ENCODE measurements at places on chromosomes 12 and 14.

DNA sequence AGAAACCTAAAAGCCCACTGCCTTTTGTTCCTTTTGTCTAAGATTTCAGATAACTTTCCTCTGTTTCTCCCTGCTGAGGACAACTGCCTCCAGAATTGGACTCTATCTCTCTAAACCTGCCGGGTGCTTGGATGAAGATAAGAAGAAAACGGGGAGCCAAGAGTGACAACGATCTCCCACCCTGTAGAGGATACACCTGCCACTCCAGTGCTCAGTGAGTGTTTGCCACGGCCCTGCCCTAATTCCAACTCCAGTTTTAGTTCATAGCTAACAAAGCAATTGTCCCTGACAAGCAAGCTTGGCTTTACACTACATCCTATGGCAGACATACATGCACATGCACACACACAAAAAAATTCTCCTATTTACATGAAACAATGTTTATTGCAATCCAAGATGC lies 39.3 kb downstream of the EPS8 start:
- no peak for DNase-seq

- DNase-seq = no peak
Measured at GRCh38 chr12:30898846-30899245, 27.7 kb upstream of the TSPAN11 start.

DNA sequence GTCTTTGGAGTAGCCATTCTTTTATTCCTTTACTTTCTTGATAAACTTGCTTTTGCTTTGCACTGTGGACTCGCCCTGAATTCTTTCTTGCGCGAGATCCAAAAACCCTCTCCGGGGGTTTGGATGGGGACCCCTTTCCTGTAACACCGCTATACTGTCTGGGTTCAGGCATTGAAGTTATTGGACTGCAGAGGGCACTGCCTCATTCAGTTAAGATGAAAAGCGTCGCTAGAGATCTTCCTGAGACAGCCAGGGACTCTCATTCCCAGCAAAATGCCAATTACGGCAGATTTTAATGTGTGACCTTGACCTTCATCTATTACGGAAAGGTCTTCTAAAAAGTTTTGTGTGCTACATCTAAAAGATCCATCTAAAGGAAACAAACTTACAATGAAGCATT lies 17.3 kb upstream of the RIMKLB start:
- DNase-seq = no peak

- no peak for DNase-seq
Measured at GRCh38 chr12:42640391-42640790, 50.8 kb upstream of the PRICKLE1 start.

- no peak for DNase-seq
Measured at GRCh38 chr12:45435945-45436710, 220.2 kb downstream of the ANO6 start.

GRCh38 chr12:128557231-128557630 lies 266.5 kb downstream of the SLC15A4 start:
- DNase-seq = no peak

DNA sequence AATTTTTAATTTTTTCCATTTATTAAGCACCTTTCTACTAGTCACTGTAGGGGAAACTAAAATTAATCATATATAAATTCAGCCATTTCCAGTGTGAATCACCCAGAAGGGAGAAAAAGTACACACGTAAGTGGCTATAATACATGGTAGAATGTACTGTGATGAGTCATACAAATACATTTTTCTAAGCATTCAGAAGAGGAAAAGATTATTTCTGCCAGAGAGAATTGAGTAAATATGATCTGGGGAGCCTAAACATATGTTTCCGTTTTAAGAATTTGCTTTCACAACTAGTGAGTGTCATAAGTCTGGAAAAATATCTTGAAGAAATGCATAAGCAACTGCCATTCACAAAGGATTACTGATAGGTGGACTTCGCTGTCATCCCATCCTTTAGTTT lies 102.8 kb downstream of the TGFB3 start:
- no peak for DNase-seq

DNA sequence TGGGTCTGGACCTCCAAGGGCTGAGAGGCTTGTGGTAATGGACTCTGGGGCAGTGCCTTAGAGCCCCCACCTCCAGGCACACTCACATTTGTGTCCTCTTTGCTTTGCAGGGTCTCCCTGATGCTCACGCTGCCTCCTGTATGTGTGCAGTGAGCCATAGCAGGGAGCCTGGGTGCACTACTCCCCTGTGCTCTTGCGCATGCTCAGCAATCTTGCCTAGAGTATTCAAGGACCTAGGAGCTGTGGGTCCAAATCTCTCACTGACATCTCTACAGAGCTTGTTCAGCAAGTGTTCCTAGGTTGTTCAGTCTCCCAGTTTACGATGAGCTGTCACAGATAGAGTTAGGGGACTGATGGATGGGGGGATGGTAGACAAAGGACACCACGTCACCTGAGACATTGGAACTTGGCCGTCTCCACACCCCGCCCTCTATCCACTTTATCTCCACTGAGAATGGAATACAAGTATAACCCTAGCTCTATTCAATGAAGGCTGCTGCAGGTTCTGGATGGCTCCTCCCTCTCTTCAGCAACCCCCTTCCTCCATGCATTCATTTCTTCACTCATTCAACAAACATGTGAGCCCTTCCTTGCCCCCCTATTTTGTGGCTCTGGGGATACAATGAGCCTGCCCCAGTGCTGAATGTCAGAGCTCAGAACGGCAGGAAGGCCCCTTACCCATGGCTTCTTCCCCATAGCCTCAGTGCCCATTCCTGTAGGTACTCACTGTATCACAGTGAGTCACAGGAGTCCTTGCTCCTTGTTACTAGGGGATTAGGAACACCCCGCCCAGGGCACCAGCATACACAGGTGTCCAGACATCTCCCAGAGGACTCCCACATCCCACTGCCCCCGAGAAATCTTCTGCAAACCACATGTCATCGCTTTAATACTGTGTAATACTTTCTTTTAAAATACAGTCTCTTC lies 31.2 kb downstream of the FIGNL2 start:
- DNase-seq = no peak

GRCh38 chr12:59928416-59928815 lies 332.6 kb downstream of the SLC16A7 start:
- DNase-seq = no peak

- no peak for DNase-seq
Measured at GRCh38 chr14:61749867-61750266, 12.4 kb upstream of the SNAPC1 start.

DNA sequence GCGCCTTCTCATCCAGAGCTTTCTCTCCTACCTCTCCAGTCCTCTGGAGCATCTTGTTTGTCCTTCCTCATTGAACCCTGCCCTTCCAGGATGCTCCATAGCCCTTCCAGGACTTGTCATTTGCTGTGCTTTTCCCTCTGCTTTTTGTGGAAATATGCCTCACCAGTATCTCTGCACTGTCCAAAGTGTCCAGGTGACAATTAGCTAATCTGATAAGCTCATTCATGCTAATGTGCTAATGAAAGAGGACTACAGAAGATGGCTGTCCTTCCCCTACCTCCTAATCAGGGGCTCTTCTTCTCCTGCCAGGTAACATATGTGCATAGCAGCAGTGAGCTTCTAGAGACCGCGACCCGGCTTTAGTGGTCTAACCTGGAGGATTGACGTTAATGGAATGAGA lies 58.4 kb upstream of the OTX2 start:
- no peak for DNase-seq

- peak; percentile 51 for DNase-seq
Measured at GRCh38 chr14:75295491-75296345, 17.1 kb downstream of the FOS start.

DNA sequence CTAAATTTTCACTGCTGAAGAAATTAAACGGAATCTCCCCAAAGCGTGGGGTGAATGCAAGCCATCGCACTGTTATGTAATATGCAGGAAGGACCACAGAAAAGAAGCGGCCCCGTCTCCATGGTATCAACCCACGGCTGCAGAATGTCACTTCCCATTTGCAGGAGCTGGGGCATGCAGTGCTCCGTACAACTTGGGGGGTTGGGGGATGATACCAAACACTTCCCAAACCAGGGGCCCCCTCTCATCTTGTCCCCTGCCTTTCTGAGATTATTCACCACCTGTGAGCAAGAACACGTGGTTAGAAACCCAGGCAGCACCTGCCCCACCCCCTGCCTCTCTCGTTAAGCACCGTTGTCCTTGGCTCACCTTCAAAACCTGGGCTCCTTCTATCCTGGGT lies 505.1 kb upstream of the TMEM132C start:
- DNase-seq = no peak

GRCh38 chr12:29270446-29270845 lies 110.5 kb downstream of the ERGIC2 start:
- DNase-seq = no peak

DNA sequence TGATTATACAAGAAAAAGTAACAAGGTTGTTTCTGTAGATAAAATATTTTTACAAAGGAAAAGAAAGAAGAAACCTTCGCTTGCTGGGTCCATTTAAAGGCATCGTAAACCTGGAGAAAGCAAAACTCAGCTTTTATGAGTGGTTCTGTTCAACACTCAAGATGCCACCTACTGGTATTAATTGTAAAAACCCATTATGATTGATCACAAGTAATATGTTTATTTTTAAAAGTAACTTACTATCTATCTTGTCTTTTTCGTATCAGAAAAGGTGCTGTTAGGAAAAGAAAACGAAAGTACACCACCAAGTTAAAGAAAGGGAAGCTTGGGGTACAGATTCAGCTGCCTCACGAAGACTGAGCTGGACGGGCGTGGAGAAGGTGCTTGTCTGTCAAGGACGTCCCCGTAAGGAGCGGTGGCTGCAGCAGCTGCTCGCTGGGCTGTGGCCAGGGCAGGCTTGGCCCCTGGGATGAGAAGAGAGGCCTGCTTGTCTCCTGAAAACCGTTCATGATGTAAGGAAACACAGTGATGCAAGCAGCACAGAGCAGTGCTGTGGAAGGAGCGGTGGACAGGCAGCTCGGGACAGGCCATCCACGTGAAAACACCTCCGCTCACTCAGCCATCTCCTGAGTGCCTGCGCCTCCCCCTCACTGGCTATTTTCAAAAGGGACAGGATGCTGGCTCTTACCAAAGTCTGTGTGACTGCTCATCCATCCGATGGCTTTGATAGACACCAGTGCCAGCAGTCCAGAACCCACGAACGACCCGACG lies 25.0 kb downstream of the SLC15A4 start:
- no peak for DNase-seq

DNA sequence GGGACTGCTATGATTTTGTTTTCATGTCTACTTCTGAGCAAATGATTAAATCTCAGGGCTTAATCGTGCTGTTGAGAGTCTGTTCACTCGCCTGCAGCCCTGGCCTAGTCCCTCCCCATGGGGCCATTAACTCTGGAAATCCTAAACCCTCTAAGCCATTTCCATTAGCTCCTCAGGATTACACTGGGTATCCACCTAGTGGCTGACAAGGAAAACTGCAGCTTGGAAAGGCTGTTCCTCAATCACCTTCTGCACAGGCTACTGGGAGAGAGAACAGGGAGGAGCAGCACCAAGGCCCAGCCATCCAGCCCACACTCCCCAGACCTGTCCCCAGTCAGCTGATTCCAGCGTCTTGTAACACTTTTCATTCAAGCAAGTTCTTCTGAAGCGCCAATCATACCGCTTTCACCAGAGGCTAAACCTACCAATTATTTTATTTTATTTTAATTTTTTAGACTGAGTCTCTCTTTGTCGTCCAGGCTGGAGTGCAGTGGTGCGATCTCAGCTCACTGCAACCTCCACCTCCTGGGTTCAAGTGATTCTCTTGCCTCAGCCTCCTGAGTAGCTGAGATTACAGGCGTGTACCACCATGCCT lies 48.7 kb downstream of the NEUROD4 start:
- DNase-seq = peak; percentile 16

DNA sequence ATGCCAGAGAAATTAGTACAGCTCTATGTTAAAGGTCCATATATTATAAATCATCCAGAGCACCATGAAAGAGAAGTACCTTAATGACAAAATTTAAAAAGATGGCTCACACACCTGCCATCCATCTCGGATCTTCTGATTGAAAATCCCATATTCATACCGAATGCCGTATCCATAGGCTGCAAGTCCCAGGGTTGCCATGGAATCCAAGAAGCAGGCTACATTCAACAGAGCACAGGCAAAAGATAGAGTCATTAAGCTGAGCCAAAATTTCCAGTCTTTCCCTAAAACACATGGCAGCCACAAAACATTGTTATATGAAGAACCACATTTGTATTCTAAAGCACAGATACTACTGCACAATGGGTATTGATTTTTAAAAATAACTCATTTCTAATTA lies 12.7 kb downstream of the PYGL start:
- no peak for DNase-seq
